ENCODE measurements at places on chromosomes 1 and 21.

DNA sequence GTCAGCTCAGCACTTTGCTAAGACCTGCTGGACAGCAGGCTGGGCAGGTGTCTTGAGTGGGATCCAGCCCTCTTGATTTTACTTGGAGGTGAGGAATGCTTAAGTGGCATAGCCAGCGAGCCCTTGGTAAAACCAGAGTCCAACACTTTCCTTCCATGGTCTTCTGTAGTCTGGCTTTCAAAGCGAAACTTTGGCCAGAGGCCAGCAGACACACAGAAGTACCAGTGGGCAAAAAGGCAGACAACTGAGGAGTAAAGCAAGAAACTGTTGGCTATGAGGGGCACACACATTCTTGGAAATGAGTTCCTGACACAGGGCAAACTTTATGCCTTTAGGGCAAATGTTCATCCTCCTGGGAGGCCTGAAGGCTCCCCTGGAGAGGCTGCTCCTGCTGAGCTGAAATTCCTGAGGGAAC, 281.0 kb upstream of the POU3F1 start:
- no peak for DNase-seq

DNA sequence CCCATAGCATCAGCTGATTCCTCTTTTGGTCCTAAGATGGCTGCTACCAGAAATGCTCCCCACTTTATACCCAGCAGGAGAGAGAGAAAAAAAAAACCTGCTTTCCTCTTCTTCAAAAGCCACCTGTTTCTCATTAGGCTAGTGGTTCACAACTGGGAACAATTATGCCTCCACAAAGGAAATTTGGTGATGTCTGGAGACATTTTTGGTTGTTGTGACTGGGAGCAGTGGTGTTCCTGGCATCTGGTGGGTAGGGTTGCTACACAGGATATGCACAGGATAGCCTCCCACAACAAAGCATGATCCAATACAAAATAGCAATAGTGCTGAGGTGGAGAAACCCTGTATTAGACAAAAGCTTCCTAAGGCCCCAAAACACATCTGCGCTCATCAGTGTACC, 38.5 kb upstream of the SGIP1 start:
- no peak for DNase-seq

DNA sequence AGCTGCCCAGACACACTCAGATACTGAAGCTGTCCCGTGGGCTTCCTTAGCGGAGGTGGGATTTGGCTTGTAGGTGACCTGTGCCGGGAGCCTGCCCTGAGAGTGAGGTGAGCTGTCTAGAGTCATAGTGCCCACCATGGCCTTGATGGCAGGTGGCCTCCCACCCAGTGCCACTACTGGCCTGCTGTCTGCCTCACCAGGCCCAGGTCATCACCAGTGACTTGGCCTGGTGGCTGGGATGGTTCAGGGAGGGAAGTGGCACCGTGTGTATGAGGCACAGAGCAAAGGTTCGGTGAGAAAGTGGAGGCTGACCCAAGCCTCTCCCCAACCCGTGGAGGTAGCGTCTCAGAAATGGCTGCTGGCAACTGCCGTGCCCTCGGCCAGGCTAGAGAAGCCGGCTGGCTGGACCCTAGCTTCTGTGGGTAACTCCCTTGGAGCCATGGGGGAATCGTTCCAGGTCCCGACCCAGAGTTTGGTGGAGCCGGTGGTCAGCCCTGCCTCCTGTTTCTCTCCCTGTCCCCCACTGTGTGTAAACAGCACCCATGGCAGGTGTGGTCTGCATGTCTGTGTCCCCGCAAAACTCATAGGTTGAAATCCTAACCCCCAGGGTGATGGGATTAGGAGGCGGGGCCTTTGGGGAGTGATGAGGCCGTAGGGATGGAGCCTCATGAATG, 155.4 kb upstream of the C1orf174 start:
- no peak for DNase-seq

GRCh38 chr1:85465099-85465785, at the start of gene DDAH1:
Gene DDAH1, minus strand, starts transcription at chr1:85465159. Its CDS starts 114 bp downstream, at chr1:85465045.
- no peak for DNase-seq

DNA sequence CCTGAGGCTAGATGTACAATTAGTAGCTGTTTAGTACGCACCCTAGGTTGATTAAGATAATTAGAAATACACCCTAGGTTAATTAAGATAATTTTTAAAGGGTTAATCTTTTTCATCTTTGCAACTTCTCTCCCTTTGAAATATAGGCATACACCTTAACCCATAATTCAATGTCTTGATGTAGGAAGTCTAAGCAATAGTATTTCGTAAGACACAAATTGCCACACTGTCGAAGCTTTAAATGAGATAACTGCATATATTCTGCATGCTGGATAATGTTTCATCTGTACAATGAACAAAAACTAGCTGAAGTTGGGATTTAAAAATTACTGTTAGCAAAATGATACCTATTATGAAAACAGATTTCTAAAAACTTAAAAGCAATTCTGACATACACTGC, 122.9 kb downstream of the EVI5 start:
- no peak for DNase-seq

- no peak for DNase-seq
Measured at GRCh38 chr1:103110701-103111100, 2.4 kb upstream of the COL11A1 start.

DNA sequence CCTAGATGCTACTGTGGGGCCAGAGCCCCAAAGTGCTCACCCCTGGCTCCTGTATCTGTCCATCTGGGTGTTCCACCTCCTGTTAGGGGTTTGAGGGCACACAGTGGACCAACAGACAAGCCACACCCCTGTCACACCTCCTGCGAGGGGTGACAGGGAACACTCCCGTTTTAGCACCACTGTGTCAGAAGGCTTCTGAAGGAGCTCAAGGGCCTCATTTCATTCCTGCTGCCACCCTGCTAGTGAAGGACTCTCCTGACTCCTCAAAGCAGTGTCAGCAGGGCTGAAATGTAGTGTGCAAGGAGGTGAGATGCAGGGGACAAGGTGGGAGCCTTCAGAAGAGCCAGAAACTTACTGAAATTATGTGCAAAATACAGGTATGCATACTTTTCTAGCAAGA, 174.6 kb downstream of the GPATCH2 start:
- DNase-seq = no peak

GRCh38 chr1:2115702-2116341, 65.6 kb downstream of the PRKCZ start:
- DNase-seq = no peak

DNA sequence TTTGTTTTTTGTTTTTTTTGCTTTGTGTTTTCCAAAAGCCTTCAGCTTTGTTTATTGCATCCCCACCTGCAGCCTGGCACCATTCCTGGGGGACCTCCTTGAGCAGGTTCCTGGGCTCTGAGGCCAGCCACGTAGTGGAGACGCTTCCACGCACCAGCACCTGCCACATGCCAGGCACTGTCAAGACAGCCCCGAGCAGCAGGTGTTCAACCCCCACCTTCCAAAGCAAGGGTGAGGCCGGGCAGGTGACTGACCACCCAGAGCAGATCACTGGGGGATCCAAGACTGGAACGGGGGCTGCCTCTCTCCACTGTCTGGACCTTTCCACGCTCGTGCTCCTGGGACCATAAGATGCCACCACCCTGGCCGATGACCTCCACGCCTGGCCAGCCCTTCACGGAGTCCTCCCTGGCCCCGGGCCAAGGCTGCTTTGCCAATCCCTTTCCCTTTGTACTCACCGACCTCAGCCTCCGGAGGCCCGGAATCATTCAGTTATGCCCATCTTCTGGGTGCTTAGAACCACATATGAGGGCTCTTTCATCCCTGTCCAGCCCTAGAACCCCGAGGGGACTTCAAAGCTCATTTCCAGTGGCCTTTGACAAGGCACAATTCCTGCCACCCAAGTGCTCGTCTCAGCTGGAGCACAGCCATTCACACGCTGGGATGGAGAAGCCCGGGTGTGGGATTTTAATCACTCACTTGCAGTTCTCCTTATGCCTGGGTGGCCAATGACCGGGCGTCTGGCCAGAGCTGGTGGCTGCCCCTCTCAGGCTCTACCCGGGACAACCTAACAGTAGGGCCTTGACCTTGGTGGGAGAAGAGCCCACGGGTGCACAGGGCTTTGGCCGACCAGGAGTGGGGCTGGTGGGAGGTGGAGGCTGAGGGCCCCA, 330.8 kb downstream of the NPHP4 start:
- no peak for DNase-seq

DNA sequence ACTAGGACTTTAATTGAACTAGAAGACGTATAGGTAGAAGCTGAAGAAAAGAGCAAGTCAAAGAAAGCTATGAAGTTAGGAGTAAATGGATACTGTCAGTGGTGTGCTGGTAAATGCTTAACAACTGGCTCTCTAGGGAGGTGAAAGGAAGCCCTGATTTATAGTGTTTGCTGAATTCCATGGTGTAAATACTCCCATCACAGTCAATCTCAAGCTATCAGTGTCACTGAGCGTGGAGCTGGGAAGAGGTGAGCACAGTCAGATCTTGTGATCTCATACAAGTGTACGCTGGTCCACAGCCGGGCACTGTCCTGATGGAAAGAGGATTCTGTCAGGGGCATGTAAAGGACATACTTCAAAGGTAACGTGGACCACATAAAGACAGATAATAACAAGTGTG, 28.3 kb downstream of the ELAPOR1 start:
- DNase-seq = no peak

GRCh38 chr1:204735042-204735441, 49.5 kb upstream of the LRRN2 start:
- DNase-seq = no peak

GRCh38 chr1:156149374-156150332, 3.7 kb upstream of the SEMA4A start:
- DNase-seq = no peak

DNA sequence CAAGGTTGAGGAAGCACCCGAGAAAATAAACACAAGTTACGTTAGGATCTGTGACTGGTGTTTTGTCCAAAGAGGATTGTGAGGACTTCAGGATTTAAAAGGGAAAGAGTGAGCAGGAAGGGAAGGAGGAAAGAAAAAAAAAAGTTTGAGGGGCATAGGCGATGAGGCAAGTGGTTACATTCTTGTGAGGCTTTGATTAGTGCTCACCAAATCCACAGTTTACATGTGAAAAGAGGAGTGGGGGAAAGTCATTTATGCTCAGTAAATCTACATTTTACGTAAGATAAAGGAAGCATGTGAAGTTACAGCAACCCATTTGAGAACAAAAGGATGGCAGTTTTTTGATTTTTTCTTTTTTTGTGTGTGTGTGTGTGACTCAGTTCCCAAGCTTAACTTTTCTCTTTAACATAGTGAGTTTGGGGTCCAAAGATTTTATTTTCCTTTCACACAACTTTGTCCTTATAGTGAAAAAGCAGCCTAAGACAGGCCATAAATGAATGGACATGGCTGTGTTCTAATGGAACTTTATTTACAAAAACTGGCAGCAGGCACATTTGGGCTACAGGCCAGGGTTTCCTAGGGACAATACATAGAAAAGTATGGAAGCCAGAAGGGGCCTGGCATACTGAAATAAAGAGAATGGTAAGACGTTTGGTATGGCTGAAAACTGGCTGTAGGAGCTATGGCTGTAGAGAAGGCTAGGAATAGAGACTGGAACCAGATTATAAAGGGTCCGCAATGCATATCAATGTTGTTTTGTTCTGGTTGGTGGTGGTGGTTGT, 121.7 kb downstream of the FGGY start:
- DNase-seq = no peak

DNA sequence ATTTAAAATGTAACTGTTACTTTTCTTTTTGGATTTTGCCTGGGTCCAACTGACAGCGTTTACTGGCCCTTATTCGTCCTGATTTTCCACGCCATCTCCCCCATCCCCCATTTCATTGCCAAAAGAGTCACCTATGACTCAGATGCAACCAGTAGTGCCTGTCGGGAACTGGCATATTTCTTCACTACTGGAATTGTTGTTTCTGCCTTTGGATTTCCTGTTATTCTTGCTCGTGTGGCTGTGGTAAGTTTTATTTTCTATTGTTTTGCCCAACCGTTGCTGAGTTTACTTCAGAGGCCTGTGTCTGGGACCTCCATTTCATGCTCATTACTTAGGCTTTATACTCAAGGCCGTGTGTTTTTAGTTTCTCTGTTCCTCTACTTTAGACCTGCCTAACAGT, 9.3 kb downstream of the LEPR start:
- no peak for DNase-seq

GRCh38 chr1:215475796-215476481, 91.2 kb upstream of the KCTD3 start:
- DNase-seq = no peak

GRCh38 chr1:104406728-104407127, 657.0 kb downstream of the AMY1C start:
- DNase-seq = no peak

- DNase-seq = no peak
Measured at GRCh38 chr1:151822404-151822803, 9.2 kb downstream of the RORC start.

DNA sequence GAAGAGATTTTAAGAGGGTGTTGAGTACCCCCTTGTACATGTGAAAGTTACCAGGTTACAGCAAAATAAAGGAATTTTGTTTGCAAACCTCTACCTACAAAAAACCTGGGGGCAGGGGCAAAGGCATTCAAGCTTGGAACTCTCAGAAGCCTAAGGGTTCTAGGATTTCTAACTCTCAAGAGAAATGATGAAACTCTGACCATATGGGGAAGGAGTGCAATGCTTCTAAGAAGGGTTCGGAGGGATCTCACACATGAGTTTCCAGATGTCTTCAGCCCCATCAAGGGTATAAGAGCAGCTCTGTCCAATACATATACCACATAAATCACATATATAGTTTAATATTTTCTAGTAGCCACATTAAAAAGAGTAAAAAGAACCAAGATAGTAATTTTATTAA, 7.3 kb upstream of the FCGR2A start:
- DNase-seq = no peak
